Central memory CD4-positive, alpha-beta T cell (primary cell): ENCODE measurements at places on chromosomes 3 and 15.

- no peak for DNase-seq
These were observed 49.0 kb downstream of the MSL2 start for GRCh38 chr3:136146981-136147729.

GRCh38 chr3:196970547-196971093 lies 2.0 kb upstream of the PIGZ start:
- DNase-seq: no peak

- DNase-seq: no peak
These were observed 28.8 kb upstream of the RYK start for GRCh38 chr3:134279466-134279865.

DNA sequence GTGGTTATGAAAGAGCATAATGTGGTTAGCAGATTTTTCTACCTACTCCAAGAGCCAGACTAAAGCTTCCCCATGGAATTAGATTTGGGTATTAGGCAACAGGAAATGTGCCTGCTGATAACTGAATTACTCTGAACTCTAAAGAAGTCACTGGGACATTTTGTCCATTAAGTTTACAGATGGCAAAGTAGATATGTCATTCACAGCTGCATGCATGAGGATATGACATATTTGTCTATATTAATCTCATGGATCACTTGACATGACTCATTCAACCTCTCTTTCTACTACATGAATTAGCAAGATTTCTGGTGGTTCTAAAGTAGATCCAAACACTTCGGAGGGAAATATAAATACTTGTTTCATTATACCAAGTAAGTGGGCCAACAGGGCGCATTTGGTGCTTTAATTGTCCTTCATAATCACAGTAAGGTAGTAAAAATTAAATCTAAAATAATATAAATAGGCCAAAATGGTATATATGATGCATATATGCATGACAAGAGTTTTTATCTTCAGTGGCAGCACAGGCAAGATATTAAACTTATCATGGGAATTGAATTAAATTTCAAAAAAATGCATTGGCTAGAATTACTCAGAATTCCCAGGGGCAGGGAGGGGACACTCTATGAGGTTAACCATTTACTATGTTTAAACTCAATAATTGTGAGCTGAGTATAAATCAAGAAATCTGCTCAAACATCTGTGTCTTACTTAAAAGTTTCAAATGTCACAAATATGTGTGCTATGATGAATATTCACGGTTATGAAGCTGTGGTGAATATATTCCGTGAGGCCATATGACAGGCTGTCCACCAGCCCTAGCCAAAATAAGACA lies 365.3 kb upstream of the KCNMB2 start:
- DNase-seq: no peak

- no peak for DNase-seq
These were observed 1.1 kb downstream of the FAM107A start for GRCh38 chr3:58575971-58576652.

GRCh38 chr3:42666022-42666421 lies 12.5 kb downstream of the ZBTB47 start:
- DNase-seq: no peak

GRCh38 chr3:31523543-31523942 lies 9.2 kb upstream of the STT3B start:
- no peak for DNase-seq
